ENCODE measurements at places on chromosomes 2 and 18.

DNA sequence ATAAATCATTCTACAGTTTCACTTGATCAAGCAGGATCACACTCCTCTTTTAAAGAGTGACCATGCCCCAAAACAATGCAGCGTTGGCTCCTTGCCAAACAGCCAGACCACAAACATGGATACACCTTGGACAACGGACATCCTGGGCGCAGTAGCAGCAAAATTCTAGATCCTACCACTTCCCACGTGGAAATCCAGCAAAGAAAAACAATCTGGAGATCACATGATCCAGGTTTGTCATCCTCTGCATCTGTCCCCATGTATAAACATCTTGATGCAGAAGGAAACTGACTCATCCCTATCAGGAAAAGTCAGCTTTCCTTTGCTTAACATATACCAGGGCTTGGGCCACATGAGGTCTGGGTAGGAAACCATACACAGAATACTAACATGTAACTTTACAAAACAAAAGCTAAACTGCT lies 53.1 kb downstream of the ZNF521 start:
- DNase-seq = no peak

DNA sequence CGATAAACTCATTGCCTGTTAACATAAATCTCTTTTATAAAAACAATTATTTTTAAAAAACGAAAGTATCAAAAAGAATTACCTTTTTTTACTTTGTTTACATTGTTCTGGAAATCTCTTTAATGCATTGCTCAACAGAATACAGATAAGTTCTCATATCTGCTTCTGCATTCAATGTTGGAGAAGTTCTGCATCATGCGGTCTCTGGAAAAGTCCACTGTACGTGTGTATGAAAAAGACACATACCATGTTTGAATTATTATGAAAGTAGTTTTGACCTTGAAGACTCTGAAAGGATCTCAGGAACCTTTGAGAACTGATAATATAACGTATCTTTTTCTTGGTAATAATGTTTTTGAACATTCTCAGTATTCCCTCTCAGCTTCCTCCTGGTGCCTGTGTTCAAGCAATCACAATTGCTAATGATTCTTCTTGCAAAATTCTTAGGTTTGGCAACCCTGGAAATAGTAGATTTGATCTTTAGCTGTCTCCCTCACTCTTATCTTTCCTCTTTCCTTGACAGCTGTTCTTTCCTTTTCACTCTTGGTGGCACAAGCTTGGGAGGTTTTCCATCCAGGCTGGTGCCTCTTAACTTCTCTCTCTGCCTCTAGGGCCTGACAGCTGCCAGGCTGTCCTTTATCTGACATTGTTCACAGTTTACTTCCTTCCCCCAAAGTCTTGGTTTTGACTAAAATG lies 12.4 kb upstream of the IL1R1 start:
- no peak for DNase-seq

DNA sequence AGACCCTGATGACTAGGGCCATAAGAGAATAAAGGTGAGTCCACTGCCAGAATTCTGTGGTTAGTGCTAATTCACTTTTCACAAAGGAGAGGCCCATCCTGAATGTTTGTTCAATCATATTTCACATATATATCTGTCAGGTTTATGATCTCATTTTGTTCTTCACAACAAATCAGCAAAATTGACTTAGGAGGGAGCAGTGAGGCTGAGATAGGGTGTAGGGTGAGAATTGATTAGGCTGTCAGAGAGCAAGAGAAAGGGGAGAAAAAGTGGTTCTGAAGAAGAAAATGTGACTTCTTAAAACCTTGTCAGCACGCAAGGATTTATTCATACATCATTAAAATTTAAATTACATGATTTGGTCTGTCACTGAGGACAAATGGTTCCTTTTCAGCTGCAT lies 117.7 kb downstream of the FHOD3 start:
- DNase-seq = no peak

DNA sequence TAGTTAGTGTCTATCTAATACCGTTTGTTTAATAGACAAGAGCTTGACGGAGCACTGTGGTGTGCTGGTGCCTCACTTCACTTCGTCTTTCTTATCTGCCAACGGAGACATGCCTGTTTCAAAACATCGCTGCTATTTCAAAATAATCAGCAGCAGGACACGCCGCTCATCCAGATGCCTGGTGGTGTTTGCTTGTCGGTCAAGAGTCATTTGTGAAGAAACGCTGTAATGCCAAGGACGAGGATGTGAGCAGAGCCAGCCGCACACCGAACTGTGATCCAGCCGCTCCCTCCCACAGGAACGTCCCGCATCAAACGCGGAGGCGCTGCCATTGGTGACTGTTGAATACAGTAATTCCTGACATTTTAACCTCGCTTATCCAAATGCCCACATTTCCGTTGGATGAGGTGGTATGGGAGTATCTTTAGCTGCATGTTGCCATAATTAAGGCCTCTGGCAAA lies 432.4 kb downstream of the FBXO15 start:
- no peak for DNase-seq

DNA sequence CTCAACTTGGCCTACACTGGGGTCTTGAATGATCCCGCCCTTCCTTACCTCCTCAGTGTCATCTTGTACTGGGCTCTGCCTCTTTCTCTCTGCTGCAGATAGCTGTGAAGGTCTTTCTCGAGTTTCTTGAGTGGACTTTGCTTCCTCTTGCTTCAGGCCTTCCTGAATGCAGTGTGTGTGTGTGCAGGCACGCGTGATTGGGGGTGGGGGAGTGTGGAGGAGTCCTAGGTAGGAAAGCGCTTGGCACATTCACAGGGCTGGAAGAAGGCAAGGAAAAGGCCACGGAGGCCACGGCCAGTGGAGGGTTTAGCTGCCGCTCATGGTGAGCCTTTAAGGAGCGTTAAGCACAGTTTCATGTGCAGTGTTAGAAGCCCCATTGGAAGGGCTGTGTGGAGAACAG lies 5.5 kb downstream of the RALB start:
- no peak for DNase-seq

DNA sequence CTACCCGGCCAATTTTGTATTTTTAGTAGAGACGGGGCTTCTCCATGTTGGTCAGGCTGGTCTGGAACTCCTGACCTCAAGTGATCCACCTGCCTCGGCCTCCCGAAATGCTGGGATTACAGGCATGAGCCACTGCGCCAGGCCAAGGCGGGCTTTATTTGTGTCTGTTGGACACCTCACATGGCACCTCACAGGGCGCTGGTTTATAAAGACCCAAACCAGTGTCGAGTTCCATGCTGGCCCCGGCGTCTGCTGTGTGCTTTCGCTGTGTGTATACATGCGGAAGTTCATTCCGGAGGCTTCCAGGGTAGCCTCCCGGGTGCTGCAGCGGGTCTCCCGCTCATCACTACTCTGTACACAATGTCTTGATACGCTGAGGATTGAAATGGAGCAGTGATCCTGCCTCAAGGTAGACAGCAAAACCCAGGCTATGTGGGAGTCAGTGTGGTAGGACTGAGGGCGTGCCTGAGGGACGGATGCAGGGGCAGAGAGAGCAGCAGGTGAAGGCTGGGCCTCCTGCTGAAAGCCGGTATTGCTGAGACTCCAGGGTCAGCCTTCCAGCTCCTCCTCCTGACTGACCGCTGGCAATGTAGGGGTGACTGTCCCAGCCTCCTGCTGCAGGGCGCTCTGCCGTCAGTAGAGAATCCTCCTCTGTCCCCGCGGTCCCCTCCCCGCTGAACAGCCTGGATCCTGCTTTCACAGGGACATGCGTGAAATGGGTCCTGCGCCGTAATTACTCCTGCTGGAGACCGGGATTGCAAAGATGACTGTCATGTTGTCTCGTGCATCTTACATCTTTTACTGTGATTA lies 22.7 kb downstream of the LDLRAD4 start:
- DNase-seq = no peak

GRCh38 chr2:196108604-196109003 lies 40.0 kb upstream of the DNAH7 start:
- no peak for DNase-seq

- no peak for DNase-seq
Observed at GRCh38 chr2:18299423-18300212, 260.8 kb downstream of the RDH14 start.

DNA sequence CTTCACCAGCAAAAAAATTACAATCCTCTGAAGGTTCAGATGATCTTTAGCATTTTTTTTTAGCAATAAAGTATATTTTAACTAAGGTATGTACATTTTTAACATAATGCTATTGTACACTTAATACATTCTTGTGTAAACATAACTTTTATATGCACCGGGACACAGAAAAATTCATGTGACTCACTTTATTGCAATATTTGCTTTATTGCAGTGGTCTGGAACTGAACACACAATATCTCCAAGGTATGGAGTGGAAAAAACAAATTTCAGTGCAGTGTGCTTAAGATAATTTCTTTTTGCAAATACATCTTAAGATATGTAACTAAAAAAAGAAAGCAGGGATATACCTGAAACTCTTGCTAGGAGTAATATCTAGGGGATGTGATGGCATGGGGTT lies 5.1 kb upstream of the TWSG1 start:
- DNase-seq = no peak

- DNase-seq = no peak
Observed at GRCh38 chr18:29083545-29083944, 906.6 kb upstream of the CDH2 start.

All from LNCaP clone FGC (cell line).